ENCODE measurements at places on chromosomes 6 and 20.

GRCh38 chr6:143513410-143513809 lies 1.9 kb upstream of the FUCA2 start:
- DNase-seq, result no peak

DNA sequence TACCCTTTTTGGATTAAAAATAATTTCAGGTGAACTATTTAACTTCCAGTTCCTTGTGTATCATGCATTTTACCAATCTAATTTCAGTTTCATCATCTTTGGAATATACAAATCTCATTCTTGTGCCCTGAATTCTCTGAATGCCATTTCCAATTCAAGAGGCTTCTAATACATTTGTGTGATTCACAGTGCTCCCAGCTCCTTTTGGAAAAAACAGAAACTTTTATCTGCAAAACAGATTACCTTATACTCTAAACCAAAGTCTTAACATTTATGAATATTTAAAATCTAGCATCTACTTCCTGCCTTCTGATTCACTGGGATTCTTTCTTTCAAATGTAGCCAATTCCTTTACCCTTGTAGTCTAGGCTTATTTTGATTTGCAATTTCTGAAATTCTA lies 11.1 kb upstream of the PEX7 start:
- DNase-seq, result no peak

DNA sequence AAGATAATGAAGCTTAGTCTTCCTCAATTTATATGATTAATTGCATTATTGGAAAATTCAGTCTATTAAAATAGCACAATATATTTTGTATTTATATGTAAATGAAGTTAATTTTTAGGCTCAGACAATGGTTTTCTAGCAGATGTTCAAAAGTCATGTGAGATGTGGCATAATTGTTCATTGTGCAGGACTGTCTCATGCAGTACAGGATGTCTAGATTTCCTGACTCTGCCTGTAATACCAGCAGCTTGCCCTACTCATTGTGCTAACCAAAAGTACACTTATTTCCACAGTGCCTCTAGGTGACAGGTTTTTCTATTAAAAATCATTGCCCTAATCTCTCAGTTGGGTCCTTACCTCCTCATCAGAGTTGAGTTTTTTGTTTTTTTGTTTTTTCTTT lies 12.4 kb downstream of the RALGAPB start:
- DNase-seq, result no peak

GRCh38 chr6:134437376-134437775 lies 119.5 kb upstream of the SGK1 start:
- no peak for DNase-seq

- peak; percentile 46 for DNase-seq
Observed at GRCh38 chr6:35178932-35179832, 34.6 kb upstream of the SCUBE3 start.
